GM12891 (cell line): ENCODE measurements at places on chromosomes 11 and 22.
A peak's percentile ranks its signal among the peaks of the same experiment; 100 is the strongest.

DNA sequence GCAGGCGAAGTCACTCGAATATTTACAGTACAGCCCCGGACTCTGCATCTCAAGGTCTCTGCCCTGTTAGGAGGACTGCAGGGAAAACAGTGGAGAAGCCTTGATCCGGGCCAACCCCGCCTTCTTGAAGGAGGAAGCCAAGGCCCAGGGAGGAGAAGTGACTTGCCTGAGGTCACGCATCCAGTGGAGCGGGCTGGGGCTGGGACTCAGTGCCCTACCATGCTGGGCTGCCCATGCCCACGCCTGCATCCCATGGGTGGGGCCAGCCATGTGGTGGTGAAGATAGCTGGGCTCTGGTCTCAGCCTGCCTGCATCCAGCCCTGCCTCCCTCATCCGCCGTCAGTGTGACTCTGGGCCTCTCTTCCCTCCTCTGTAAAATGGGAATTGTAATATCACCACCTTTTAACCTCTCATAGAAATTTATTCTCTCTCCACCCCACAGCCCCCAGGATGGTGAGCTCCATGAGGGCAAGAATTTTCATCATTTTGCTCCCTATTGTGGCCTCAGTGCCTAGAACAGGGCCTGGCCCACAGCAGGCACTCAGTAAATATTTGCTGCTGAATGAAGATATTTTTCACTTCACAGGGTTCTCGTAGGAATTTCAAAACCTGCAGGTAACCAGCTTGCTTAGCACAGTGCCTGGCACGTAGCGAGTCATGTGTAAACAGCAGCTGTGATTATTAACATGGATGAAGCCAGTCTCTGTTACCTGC is 57.3 kb downstream of the OTOG start:
- no peak for DNase-seq

DNA sequence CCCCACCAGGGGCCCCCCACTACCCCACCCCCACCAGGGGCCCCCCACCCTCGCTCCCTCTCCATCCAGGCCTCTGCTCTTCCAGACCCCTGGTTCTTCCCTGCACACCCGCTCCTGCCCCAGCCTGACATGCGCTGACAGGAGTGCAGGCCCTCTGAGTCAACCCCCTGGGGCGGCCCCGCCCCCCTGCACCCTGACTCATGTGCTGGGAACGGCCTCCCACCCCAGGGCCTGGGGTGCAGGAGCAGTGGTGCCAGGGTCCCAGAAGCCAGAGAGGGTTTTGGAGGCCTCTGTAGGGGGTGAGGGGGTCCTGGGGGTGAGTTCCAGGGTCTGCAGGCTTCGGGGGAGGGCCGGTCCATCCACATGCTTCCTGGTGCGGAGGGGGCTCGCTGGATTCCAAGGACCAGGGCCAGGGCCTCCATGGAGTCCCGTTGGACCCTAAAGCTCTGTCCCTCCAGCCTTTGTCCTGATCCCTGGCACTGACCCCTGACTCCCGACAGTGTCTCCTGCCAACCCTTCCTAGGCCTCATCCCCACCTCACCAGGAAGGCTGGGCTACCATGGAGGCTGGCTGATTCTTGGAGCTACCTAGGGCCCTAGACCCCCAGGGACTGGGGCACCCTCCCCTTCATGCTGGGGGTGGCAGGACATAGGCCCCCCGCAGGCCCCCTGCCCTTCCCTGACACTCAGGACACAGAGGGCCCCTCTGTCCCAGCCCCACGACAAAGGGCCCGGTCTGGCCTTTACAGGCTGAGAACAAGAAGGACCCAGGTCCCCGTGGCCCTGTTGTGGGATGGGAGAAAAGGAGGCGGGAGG is 583 bp upstream of the PKP3 start:
- no peak for DNase-seq

DNA sequence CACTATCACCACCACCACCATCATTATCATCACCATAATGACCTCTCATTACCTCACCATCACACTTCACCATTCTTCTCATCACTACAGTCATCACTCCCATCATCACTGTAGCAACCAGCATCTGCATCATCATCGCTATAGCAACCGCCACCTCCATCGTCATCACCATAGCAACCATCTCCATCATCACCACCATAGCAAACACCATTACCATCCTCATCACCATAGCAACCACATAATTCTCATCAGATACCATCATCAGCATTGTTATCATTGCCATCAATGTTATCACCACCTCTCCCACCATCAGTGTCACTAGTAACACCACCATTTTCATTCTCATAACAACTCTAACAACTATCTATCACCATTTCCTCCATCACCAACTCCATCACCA is 23.1 kb upstream of the CD82 start:
- DNase-seq = no peak

- DNase-seq = no peak
Measured at GRCh38 chr22:26979294-26979693, 321.9 kb downstream of the MIAT start.

DNA sequence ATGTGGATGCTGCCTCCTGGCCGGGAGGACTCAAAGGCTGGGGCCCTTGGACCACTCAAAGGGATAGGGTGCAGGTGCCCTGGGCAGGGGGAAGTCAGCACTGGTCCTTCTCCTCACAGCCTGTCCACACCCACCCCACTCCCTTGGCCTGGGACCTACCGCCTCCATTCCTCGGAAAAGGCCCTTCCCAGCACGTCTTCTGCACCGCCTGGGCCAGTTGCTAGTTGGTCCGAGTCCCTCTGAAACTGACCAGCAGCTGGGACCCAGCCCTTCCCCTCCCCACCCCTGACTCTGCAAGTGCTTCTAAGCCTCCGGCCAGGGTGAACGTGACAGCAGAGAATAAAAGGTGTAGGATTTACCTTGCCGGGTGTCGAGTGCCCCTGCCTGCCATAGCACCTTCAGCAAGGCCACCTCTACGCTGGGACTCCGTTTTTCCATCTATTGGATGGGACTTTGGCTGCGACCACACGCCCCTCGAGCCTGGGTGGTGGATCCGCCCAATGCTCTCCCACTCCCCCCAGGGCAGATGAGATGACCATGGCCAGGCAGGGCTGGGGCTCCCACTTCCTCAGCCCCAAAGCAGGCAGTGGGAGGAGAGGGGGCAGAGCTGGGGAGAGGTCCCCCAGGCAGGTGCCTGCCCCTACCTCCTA is 37.3 kb downstream of the OSBPL5 start:
- no peak for DNase-seq

- DNase-seq = no peak
Measured at GRCh38 chr11:69327741-69328191, 33.8 kb downstream of the MYEOV start.

GRCh38 chr11:34468209-34468841 is 29.6 kb downstream of the CAT start:
- peak; percentile 22 for DNase-seq

DNA sequence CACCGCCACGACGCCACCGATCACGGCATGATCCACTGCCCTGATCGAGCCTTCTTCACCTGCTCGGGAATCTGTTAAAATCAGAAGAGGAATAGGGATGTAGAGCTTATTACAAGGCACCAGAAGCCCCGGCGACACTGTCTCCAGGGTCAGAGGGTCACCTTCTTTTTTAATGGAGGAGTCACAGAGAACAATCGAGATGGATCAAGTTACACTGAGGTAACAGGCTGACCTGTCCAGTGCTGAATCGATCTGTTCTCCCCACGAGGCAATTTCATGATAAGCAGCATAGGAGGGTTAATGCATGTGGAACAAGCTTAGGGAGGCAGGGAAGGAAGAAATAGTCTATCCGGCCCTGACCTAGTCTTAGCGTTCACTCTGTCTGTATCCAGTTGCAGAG is 325.5 kb downstream of the CADM1 start:
- DNase-seq = no peak

- no peak for DNase-seq
Measured at GRCh38 chr11:119852741-119853140, 123.7 kb upstream of the NECTIN1 start.

DNA sequence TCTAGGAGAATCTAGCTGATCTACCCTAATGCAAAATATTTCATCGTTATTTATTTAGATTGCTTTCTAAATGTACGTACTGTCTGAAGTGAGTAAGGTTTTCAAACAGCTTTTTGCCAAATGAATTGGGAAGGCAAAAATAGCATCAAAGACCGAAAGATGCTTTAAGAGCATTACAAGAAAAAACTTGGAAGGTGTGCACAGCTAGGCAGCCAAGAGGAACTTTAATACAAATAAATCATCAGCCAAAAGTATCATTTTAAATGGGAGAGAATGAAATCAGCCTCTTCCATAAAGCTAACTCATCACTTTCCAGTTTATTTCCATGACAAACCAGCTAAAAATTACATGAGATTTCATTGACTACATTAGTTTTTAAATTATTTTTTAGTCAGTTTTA is 30.2 kb upstream of the CFAP300 start:
- no peak for DNase-seq

DNA sequence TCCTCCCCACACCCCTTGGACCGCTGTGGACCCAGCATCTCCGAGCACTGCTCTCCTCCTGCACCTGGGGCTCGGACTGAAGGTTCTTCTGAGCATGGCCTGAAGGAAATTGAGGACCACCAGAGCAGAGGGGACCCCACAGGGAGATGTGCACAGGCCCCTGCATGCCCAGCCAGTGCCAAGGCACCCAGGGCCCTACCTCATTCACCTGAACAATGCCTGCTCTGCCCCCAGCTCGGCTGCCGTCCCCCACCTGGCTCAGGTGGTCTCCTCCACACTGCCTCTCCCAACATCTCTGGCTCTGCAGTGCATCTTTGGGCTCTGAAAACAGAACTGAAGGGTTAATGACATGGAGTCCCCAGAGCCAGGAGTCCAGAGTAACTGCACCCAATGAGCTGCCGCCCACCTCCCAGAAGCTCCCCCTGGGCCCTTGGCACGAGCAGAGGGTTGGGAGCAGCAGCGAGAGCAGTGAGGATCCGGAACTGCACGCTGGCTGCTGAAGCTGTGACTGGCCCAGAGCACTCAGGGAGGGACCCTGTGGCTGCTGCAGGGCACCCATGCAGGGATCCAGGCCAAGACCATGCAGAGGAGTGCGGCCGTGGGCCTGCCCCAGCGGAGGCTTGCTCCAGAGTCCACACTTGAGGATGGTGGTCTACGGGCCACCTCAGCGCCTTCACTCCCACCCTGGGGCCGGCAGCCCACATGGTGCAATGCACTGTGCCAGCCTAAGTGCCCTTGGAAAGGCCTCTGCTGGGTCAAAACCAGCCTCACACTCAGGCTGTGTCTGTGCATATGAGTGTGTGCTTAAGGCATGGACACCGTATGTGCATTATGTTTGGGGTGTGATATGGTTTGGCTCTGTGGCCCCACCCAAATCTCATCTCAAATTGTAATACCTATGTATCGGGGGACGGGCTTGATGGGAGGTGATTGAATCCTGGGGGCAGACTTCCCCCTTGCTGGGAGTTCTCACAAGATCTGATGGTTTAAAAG is 686.1 kb downstream of the TBC1D22A start:
- no peak for DNase-seq

DNA sequence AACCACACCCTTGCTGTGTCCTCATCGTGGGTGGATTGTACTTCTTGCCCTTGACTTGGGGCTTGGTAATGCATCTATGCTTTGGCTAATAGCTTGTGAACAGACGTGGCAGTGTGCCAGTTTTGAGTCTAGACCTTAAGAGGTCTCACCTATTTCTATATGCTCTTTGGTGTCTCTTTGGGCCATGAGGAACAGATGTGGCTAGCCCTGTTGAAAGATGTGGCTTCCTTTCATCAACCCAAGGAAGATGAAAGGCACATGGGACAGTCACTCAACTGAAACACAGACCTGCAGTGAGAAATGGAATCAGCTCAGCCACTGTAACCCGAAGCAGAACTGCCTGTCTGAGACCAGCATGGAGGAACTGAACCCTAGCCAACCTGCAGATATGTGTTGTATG is 7.9 kb upstream of the NELL1 start:
- no peak for DNase-seq

DNA sequence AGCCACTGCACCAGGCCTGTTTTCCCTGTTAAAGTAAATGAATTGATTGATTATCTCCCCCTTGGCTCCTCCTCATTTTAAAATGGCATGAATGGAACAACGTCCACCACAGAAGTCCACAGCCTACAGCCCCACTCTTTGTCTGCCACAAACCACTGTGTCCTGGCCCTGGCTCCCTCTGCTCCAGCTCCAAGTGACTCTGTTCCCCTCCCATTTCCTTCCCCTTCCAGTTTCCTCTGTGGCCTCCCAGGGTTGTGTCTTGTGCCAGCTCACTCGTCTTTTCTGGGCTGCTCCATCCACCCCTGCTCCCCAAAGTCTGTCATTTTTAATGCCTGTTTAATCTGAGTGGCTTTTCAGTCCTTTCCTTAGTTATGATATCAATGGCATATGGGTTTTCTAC is 52.4 kb upstream of the CD5 start:
- DNase-seq = no peak

DNA sequence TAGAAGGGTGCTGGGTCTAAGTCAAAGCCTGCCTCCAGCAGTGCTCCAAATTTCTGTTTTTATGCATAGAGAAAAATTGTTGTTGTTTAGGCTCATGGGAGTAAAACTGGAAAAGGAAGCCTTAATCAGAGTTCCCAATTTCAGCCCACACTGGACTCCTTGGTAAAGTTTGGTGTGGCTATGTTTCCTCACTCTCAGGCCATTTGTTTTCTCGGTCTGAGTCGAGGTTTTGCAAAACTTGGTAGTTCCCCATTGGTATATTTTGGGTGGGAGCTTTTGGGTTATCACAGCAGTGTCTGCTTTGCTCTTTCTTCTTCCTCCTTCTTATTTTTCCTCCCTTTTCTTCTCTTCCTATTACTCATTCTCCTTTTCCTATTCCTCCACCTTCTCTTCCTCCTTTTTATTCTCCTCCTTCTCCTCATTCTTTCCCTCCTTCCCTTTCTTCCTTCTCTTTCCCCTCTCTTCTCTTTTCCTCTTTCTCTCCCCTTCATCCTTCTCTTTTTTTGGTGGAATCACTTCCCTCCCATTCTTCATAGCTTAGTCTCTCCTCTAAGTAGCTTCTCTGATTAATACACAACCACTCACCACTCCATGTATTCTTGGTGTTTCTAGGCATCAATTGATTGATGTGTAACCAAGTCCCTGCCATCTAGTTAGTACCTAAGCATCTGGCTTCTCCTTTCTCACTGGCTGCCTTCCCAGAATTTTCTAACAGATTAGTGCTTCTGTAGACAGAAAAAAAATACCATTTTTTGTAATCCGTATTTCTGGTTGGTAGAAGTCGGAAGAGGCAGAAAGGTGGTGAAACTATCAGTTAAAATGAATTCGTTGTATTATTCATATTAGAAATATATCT is 10.1 kb downstream of the SLC5A1 start:
- DNase-seq = no peak

- no peak for DNase-seq
Measured at GRCh38 chr11:15705891-15706290, 591.2 kb downstream of the INSC start.
